Effector memory CD8-positive, alpha-beta T cell (primary cell): ENCODE measurements at places on chromosomes 2 and 18.

GRCh38 chr2:98036349-98037000 is 40.7 kb upstream of the TMEM131 start:
- H3K4me3 ChIP-seq: no peak overlapping the region
- DNase-seq: no peak
- no peak overlapping the region for H3K27ac ChIP-seq

- H3K27ac ChIP-seq: no peak overlapping the region
- H3K4me3 ChIP-seq: no peak overlapping the region
- no peak for DNase-seq
- peaks cover 25% of the 10 kb centered on the region for H3K4me1 ChIP-seq
- peaks cover 100% of the 10 kb centered on the region for H3K27me3 ChIP-seq
- peaks cover 8% of the 10 kb centered on the region for H3K36me3 ChIP-seq
These were observed 4.2 kb upstream of the POU3F3 start for GRCh38 chr2:104849618-104850141.

DNA sequence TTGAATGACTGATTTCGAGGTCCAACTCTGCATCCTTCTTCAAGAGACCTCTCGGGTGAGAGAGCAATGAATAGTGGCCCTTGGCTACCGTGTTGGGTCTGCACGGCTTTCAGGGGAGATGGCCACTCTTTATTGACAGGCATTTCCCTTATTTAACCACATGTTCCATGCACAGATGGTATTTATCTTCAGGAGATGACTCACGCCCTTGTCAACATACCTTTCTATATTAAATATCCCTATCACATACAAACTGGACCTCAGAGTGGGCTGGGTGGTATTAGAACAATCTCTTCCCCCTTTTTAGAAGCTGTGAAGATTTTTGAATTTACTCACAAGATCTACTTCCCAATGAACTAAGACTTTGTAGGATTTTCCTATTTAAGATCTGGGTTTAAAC is 109.6 kb upstream of the CDC42EP3 start:
- H3K4me1 ChIP-seq: no peaks in the 10 kb centered on the region
- H3K4me3 ChIP-seq: no peak overlapping the region
- no peak overlapping the region for H3K27ac ChIP-seq
- H3K27me3 ChIP-seq: no peaks in the 10 kb centered on the region
- no peak for DNase-seq

DNA sequence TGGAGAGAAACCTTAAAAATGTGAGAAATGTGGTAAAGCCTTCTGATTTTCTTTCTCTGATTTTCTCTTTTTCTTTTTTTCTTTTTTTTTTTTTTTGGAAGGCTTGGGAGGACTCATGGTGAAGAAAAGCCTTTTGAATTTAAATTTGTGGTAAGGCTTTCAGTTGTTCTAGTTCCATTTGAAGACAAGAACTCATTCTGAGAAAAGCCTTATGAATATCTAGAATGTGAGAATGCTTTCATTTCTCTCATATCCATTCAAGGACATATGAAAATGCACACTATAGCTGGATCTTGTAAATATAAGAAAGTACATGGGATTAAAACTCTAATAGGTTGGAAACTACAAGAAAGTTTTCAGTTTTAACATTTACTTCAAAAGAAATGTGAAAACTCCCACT is 1045.2 kb upstream of the NRXN1 start:
- no peak for DNase-seq
- no peaks in the 10 kb centered on the region for H3K4me1 ChIP-seq
- no peak overlapping the region for H3K27ac ChIP-seq
- no peaks in the 10 kb centered on the region for H3K36me3 ChIP-seq
- H3K27me3 ChIP-seq: no peaks in the 10 kb centered on the region
- no peak overlapping the region for H3K4me3 ChIP-seq

DNA sequence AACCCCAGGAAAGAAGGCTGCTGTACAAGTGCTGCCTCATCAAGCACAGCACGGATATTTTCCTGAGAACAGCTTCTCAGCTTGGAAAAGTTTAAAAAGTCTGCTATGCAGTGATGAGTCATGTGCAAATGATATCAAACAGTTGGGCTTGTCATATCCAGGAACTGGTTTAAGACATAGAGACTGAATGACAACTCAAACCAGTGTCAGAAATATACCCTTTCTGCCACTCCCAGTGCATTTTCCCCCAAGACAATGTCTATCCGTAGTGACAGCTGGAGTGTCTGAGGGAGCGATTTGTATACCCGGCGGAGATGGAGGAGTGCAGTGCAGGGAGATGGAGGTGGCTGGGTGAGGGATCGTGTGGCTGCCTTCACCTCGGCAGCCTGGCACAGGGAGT is 28.2 kb downstream of the SOX11 start:
- no peak overlapping the region for H3K27ac ChIP-seq
- no peak for DNase-seq
- no peaks in the 10 kb centered on the region for H3K27me3 ChIP-seq
- H3K4me3 ChIP-seq: no peak overlapping the region
- no peaks in the 10 kb centered on the region for H3K4me1 ChIP-seq
- no peaks in the 10 kb centered on the region for H3K36me3 ChIP-seq

GRCh38 chr18:59646963-59647307 is 50.3 kb downstream of the CCBE1 start:
- no peak overlapping the region for H3K4me3 ChIP-seq
- no peak overlapping the region for H3K27ac ChIP-seq
- no peaks in the 10 kb centered on the region for H3K27me3 ChIP-seq
- no peak for DNase-seq
- H3K36me3 ChIP-seq: no peaks in the 10 kb centered on the region
- no peaks in the 10 kb centered on the region for H3K4me1 ChIP-seq

GRCh38 chr2:189870381-189871085 is 86.3 kb downstream of the PMS1 start:
- no peaks in the 10 kb centered on the region for H3K27me3 ChIP-seq
- H3K36me3 ChIP-seq: no peaks in the 10 kb centered on the region
- H3K27ac ChIP-seq: no peak overlapping the region

DNA sequence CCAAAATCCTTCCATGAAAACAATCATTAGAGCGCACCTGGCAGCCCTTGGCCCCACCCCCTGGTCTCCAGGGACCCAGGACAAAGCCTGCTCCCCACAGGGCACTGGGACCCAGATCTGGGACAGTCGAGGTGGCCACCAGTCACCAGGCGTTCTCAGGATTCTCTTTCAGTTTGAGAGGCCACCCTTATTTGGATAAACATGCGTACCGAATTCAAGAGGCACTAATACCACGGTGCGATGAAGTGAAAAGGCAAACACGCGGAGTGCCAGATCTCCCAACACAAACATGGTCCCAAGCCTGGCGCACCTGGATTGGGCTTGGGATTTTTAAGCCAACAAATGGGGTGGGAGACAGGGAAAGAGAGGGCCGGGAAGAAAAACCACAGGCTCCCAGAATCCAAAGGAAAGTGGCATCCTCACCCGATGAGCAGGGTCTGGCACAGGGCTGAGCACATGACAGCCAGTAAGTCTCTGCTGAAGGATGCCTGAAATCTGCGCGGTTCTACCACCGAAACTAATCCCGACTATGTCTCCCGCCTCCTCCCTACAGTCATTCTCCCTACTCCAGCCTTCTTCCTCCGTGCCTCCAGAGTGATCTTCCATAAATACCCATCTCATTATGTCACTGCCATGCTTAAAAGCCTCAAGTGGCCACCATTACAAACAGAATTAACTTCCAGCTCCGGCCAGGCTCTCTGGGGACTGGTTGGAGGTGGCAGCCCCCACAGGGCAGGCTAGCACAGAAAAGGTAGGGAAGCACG is 60.9 kb upstream of the KLHL29 start:
- no peaks in the 10 kb centered on the region for H3K4me1 ChIP-seq
- no peak for DNase-seq
- H3K36me3 ChIP-seq: peaks cover 6% of the 10 kb centered on the region
- peaks cover 36% of the 10 kb centered on the region for H3K27me3 ChIP-seq
- no peak overlapping the region for H3K27ac ChIP-seq

DNA sequence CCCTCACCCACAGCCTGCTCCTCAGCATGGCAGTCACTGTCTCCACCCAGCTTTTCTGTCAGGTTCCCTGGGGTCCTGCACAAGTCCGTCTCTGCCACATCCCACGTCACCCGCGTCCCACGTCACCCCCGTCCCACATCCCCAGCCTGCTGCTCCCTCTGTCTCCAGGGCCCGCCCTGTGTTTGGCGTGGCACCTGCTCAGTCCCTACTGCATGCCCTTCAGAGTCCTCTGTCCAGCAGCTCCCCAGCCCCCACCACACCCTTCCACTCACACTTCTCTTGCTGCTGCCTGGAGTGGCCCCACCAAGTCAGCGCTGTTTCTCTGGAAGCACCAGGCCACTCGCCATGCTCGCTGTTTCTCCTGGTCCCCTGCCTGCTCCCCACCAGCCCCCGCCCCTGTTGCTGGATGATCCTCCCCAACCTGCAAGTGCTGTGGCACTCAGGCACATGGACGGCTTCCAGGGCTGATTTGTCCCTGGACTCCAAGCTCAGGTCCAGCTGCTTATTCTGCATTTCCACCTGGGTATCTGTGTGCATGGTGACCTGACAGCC is 18.8 kb downstream of the ATG4B start:
- H3K4me3 ChIP-seq: no peak overlapping the region
- DNase-seq: no peak
- H3K27ac ChIP-seq: no peak overlapping the region

GRCh38 chr18:40849886-40850285 is 1105.1 kb upstream of the PIK3C3 start:
- H3K27me3 ChIP-seq: no peaks in the 10 kb centered on the region
- DNase-seq: no peak
- H3K4me3 ChIP-seq: no peak overlapping the region
- H3K27ac ChIP-seq: no peak overlapping the region
- H3K4me1 ChIP-seq: no peaks in the 10 kb centered on the region

- no peak overlapping the region for H3K4me3 ChIP-seq
- no peaks in the 10 kb centered on the region for H3K36me3 ChIP-seq
- H3K27ac ChIP-seq: no peak overlapping the region
These were observed 14.6 kb upstream of the KIDINS220 start for GRCh38 chr2:8851811-8852560.
